ENCODE measurements at places on chromosomes 7 and 10.

GRCh38 chr7:2785071-2785500, 59.0 kb downstream of the GNA12 start:
- DNase-seq = no peak

DNA sequence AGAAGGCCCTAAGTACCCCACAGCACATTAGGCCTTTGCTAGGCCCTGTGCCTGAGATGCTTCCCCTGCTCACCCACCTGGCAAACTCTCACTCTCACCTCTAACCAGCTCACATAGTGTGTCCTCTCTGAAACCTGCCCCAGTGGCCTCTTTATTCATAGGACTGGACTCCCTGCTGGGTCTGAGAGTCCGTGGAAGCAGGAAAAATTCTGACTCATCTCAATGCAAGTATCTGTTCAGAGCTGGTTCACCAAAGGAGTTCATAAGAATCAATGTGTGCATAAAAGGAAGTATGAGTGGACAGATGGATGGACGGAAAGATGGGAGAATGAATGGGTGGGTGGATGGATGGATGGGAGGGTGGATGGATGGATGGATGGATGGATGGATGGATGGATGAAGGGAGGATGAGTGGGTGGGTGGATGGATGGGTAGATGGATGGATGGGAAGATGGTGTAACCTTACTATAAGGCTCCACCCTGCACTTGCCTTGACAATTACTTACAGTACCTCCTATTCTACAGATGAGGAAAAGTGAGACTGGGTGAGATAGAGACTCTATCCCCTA, 111.2 kb upstream of the ZMIZ1 start:
- DNase-seq = no peak

- DNase-seq = no peak
Observed at GRCh38 chr7:115496006-115496405, 534.6 kb downstream of the TFEC start.

DNA sequence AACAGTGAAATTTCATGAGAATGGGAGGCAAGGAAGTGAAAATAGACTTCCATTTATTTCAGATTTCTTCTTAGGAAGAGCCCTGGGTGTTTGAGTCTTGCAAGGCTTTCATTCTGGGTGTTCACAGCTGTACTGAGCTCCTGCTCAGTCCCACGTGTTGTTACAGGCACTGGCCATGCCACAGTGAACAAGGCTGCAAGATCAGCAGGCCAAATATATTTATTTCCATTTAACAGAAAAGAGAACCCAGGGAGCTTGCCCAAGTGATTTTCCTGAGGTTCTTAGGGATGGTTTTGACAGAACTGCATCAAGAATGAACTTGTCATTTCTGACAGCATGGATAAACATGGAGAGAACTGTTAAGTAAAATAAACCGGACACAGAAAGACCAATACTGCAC, 54.5 kb upstream of the CD36 start:
- DNase-seq = no peak

GRCh38 chr10:49322371-49323170, 23.6 kb downstream of the C10orf71 start:
- DNase-seq = no peak

DNA sequence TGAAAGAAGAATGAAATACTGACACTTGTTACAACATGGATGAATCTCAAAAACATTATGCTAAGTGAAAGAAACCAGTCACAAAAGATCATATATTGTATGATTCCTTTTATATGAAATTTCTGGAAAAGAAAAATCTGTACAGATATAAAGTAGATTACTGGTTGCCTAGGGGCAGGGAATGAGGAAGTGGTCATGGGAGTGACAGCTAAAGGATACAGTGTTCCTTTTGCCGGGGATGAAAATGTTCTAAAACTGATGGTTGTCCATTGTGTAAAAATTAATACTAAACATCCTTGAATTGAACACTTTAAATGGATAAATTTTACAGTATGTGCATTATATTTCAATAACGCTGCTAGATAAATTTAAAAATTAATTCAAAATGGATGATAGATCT, 25.1 kb downstream of the ALOX5 start:
- DNase-seq = no peak
